CD4-positive, alpha-beta T cell treated with Interleukin-6 at 100 ng/mL for 8 hours (primary cell): ENCODE measurements at places on chromosomes 7 and 10.

DNA sequence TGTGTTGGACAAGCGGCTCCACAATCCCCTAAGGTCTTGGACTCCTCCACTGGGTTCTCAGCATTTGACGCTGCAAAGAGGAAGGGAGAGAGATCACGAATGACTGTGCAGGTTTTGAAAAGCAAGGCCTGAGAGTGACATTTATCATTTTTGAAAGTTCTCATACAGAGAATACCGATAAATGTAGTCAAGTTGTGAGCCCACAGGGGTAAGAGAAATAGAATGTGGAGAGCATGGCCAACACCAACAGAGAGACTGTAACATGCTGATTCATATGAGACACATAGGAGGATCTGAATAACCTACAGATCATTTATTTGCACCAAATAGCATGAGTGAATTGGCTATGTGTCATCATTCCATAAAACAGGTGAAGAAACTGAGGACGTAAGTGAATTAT is 230.5 kb upstream of the MBL2 start:
- DNase-seq = no peak

GRCh38 chr10:32788359-32788758 is 169.7 kb downstream of the ITGB1 start:
- DNase-seq = no peak

DNA sequence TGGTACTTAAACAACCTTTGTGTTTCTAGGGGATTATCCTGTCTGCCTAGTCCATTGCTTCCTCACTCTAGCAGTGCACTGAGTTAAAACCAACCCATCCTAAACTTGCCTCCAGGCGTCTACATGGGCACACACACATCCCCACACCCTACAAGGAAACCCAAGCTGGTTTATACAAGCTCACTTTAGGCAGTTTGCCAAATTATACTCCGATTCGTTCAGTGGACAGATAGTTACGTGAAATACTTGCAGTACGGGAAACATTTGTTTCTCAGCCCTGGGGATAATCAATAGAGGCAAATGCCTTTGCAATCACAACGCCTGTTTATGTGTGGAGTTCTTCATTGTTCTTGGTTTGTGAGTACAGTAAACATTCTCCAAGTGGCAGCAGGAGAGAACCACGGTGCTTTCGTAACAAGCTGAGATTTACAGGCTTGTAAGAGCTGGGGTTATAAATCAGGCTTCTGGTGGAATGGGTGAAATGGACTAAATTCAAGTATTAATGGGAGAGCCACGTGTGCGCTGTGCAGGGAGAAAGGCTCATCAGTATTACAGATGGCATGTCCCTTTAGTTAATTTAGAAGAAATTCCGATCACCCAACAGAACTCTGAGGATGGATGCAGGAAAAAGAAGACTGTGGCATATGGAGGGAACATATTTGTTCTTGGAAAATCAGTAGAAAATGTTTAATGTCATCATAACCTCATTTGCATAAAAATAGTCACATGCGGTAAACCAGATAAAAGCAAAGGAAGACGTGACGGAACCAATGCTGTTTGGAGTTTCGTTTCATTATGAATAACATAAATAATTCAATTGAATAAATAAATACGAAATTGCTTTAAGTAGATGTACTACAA is 217.1 kb downstream of the GALNT17 start:
- DNase-seq = no peak

DNA sequence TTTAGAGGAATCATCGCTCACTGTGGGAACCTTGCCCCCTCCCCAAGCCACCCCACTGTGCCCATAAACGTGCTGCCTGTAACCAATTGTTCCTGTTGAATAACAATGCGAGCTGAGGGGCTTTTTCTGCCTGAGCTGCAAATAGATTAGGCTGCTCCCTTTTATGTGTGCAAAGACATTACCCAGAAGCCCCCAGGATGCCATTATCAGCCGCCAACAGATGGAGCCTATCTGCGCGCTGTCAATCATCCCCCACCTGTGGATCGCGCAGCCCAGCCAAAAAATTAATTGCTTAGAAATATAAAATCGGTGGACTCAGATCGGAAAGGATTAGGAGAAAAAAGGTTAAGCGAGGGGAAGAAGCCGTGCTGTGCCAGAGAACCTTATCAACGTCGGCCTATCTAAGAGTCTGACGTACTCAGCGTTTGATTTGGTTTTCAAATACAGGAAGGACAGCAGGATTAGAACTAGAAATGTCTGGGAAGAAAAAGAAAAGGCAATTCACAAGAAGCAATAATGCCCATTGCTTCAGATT is 167.3 kb upstream of the MYO3A start:
- DNase-seq = no peak

DNA sequence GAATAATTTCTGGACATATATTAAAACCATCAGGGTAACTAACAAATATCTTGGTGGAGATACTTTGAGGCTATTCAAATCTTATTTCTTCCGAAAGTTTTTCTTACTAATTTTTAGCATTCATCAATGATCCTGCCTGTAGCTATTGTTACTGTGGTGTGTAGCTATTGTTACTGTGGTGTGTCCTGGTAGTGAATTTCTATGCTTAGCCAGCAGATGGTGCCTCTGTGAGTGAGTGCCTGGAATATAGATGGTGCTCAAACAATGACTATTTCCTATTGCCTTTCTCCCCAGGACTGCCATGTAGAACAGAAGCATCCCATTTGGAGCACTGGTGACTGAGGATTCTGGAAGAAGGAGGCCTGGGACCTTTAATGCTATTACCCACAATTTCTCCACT is 245.7 kb downstream of the CCSER2 start:
- no peak for DNase-seq
